ENCODE measurements at places on chromosomes 6 and 20.

DNA sequence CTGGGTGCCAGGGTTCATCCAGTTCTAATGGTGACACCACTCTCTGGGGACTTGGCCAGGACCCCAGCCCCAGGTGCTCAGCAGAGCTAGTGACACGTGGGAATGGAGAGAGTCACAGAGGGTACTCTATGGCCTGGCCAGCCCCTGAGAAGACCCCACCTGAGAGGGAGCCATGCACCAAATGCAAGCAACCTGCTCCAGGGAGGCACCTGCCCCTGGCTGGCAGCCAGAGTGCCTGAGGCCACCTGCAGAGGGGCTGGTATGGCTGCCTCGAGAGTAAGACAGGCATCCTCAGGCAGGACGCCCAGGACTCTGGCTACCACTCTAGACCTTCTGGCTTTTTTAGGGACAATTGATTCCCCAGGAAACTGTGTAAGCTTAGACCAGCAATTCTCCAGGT is 38.6 kb upstream of the CST7 start:
- no peak for DNase-seq

DNA sequence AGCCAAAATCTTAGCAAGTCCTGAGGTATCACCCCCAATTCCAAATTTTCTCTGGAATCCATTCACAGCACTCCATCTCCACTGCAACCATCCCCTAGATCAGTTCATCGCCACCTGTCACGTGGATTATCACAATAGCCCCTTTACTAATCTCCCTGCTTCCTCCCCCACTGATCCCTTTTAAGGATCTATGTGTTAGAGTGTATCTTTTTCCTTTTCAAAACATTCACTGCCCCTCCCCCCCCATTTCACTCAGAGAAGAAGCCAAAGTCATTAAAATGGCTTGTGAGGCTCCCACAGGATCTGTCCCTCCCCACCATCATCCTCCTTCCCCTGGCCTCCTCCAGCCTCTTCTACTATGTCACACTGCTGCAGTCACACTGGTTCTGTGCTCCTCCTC is 18.4 kb upstream of the SPAG4 start:
- DNase-seq = no peak

- DNase-seq = no peak
These were observed 29.6 kb downstream of the PCNA start for GRCh38 chr20:5090191-5090590.

GRCh38 chr6:72810571-72811280 is 188.9 kb downstream of the KCNQ5 start:
- DNase-seq = no peak

- DNase-seq = no peak
These were observed 93.6 kb upstream of the NFATC2 start for GRCh38 chr20:51636123-51636522.

Data from activated T-cell treated with anti-CD3 and anti-CD28 coated beads for 24 hours (primary cell).